Forelimb muscle (tissue), 1 donor: ENCODE measurements at places on chromosomes 11 and 22.

- DNase-seq, result no peak
These were observed 129.5 kb upstream of the SESN3 start for GRCh38 chr11:95360377-95361075.

- DNase-seq, result no peak
These were observed 142.4 kb downstream of the DSCAML1 start for GRCh38 chr11:117654281-117655255.

GRCh38 chr11:1348796-1349326 lies 39.4 kb upstream of the TOLLIP start:
- DNase-seq, result no peak

GRCh38 chr11:94424662-94425061 lies 23.4 kb upstream of the GPR83 start:
- no peak for DNase-seq

DNA sequence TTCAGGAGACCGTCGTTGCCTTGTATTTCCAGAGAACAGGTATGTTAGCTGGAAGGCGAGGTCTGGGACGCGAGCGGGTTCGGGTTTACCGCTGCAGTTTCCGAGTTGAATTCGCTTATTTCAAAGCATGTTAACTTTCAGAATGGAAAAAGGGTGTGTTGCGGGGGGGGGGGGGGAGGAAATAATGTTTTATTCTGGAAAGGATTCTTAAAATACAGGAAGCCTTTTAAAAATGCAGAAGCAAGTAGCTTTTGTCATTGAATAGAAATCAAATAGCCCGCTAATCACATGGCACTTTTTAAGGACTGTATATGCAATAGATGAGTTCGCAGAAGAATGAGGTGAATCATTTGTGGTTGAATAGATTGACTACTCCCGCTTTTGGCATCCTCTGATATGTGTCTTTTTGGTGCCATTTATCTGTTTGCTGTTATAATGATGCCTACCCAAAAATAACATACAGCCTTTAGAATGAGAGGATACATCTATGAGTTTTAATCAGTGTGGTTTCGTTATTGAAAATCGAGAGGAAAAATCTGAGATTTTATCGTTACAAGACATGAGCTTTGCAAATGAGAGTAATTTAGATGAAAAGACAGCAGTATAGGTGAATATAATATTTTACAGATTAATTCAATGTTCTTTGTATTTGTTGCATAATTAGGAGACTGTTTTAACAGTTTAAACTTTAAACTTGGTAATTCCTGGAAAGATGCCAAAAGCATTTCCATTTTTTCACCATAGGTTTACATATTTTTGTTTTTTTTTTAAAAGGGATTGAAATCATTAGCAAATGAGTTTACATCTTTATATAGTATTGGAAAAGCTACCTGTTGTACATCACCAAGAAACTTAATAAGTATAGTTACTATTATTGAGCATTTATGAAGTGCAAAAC lies 1.7 kb downstream of the PDE3B start:
- no peak for DNase-seq

DNA sequence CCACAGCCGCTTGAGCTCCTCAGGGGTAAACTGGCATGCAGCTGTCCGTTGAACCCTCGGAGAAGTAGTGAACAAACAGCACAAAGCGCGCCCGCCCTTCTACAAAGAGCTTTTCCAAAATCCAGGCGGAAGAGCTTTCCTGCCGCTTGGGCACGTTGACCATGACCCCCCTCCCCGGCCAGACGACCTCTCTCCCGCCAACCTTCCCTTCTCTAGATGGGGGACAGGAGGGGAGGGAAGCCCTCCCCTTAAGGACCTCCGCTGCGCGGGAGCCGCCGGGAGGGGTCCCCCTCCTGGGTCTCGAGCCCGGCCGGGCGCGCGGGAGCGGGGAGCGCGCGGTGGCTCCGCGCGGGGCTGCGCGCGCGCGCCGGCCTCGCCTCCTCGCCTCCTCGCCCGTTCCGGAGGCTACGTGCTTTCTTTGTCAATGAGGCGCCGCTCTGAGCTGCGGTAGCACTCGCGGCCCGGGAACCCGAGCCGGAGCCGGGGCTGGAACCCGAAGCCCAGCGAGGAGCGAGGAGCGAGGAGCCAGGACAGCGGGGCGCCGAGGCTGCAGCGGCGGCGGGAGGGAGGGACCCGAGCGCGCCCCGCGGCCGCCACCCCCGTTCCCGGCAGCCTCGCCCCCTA lies 118.6 kb downstream of the HIPK3 start:
- DNase-seq, result no peak

DNA sequence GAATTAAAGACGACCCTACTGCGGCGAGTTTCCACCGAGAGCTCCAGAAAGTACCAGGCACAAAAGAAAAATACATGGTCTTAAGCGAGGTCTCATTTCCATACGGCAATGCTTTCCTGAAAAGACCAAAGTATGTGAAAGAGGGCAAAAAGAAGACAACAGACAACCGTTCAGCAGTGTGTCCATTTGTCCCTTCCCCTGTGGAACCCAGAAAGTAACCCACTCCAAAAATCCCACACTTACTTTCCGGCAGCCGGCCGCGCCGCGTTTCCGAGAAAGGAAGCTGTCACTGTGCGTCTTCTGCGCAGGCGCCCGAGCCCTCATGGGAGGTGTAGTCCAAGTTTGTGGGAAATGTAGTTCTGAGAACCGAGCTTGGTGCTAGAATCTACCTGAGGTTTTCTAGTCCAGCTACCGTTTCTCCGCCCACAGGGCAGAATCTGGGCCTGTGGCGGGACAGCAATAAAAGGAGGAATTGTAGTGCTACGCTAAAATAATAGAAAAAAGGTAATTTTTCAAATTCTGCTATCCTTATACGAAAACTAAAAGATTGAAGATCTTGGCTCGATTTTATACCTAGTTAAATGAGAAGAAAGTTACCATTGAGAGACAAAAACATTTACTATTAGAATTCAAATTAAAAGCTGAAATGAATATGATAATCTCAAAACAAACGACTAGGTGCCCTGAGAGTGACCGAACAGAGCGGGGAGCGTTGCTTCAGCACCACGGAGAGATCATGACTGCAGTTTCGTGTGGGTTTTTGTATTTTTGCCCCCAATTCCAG lies at the start of gene PUS3:
PUS3 (minus strand) TSS at position 280 of the 784 bp plus-strand sequence. CDS start 6,922 bp downstream, outside the sequence.
- peak; percentile 79 for DNase-seq

DNA sequence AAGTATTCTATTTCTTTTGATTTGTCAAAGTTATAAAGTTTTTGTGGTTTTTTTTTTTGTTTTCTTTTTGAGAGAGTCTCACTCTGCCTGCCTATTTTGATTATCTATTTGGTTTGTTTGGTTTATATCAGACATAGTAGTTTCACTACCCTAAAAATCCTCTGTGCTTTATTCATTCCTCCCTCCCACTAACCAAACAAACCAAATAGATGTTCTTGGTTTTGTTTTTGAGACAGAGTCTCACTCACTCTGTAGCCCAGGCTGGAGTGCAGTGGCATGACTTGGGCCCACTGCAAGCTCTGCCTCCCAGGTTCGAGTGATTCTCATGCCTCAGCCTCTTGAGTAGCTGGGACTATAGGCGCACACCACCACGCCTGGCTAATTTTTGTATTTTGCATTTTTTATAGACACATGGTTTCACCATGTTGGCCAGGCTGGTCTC lies 67.9 kb downstream of the ENTHD1 start:
- no peak for DNase-seq

DNA sequence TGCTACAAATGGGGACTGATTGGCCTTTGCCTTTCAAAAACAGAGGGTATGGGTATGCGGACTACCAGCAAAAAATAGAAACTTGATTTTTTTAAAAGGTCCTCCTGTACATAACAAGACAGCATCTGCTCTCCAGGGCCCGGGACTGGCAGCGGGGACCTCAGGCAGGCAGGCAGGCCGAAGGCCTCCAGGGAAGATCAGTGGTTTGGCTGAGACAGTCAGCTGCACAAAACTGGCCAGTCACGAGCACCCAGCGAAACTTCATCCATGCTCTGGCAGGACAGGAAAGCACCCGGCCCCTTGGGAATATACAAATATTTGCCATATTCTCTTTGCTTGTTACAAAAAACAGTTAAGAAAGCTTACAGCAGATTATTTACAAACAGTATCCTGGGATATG lies 11.0 kb downstream of the RPL27A start:
- DNase-seq, result no peak

GRCh38 chr11:122755941-122756340 lies 82.4 kb upstream of the CRTAM start:
- no peak for DNase-seq

DNA sequence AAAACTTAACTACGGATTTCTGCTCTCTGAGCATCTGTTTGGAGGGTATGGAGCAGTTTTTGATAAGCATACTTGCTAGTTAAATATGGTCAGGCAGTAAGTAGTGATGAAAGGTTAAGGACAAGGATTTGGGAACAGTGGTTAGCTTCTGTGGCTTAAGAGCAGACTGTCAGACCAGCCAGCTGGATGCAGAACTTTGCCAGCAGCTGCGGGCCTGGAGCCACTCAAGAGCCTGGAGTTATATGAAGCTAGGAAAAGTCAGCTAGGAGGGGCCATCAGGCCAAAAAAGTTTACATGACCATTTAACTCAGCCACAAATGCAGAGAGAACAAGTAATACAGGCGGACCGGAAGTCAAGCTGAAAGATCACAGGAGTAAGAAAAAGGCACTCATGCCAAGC lies 1817.7 kb downstream of the LRRC4C start:
- DNase-seq, result no peak

DNA sequence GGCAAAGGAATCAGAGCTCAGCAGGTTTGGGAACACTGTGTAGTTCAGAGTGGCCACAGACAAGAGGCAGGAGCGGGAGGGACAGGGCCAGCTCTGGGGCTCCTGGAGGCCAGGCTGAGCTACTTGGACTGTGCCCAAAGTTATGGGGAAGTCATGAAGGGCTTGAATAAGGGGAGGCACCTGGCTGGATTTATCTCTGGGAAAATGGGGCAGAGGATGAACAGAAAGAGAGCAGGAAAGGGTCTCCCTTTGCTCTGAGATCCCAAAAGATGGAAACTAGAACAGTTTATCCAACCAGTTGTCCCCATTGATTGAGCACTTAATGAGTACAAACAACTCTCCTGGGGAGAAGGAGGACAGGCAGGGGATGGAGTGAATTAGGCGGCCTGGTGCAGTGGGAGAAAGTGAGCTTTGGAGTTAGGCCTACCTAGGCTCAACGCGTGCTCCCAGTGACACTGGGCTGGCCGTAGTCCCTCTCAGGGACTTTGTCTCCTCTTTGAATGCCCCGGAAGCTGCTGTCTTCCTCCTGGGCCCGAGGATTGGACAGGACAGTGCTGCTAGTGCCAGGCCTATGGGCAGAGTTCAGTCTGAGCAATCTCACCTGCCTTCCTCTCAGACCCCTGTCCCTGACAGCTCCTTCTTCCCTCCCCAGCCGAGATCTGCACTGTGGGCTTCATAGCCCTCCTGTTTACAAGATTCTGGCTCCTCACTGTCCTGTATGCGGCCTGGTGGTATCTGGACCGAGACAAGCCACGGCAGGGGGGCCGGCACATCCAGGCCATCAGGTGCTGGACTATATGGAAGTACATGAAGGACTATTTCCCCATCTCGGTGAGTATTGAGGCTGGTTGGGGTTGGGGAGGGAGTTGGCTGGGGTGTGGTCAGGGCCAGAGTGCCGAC lies 2.0 kb downstream of the MOGAT2 start:
- no peak for DNase-seq

GRCh38 chr11:77959434-77959833 lies 35.0 kb downstream of the INTS4 start:
- DNase-seq, result no peak

GRCh38 chr22:29048822-29049654 lies 12.6 kb downstream of the C22orf31 start:
- no peak for DNase-seq

DNA sequence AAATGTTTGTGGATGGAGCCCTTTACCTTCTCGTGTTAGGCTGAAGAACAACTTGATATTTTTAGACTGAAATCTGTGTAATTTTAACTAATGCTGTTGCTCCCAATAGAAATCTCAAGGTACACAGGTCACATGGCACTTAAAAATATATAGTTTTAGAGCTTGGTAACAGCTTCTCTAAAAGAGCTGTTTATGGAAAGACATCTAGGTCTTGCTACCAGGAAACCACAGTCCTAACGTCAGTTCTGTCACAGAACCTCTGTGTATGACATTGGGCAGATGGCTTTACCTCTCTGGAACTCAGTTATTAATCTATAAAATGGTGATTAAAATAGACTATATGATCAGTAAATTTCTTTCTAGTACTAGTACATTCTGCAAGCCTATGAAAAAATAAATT lies 35.4 kb downstream of the PAK1 start:
- no peak for DNase-seq

- no peak for DNase-seq
These were observed 12.2 kb downstream of the SC5D start for GRCh38 chr11:121304759-121305158.

- no peak for DNase-seq
These were observed 33.2 kb downstream of the PPP2R1B start for GRCh38 chr11:111733016-111733415.

- DNase-seq, result no peak
These were observed 43.0 kb downstream of the MMP20 start for GRCh38 chr11:102582140-102582539.

DNA sequence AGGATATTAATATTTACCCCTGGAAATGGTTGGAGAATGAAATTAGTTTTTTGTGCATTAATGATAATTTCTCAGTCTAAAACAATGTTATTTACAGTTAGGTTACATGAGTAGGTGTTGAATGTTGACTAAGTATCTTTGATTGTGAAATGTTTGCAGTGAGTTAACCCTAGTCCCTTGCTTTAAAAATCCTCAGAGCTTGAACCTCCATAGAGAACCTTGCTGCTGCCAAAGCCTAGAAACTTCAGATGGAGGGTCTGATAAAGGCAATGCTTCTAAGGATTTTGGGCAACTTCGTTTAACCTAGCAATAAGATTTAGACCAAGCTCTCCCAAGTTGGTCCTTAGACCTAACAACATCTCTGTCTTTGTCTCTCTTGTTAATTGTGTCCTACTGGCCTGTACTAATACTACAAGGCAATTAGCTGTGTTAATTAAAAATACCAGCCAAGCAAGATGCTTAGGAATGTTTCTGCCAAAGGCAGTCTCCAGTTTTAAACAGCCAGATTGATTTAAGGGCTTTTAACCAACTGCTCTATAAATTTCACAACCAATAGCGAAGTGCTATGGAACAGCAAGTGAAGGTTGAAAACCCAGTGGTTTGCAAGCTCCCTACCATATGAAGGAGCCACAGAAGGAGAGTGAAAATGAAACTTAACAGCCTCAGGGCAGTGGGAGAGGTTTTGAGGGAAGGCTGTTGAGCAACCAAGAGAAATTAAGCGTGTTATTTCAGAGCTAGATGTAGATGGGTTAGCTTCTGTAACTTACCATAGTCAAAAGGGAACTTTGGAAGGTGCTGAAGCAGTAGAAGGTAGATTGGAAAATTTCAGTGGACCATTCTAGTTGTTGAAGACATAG lies 295.9 kb upstream of the ANO5 start:
- no peak for DNase-seq

GRCh38 chr11:17548444-17548843 lies 1.4 kb downstream of the OTOG start:
- no peak for DNase-seq
